Putamen (tissue), 1 donor: ENCODE measurements at places on chromosomes 3 and 15.

GRCh38 chr3:15601399-15602145 is at the start of the genes BTD and HACL1:
Gene BTD (plus strand): TSS chr3:15601745. CDS start chr3:15635440, 33,695 bp downstream.
Gene HACL1 (minus strand): TSS chr3:15601569. CDS start chr3:15601463, 106 bp downstream.
- peak; percentile 99 for DNase-seq

DNA sequence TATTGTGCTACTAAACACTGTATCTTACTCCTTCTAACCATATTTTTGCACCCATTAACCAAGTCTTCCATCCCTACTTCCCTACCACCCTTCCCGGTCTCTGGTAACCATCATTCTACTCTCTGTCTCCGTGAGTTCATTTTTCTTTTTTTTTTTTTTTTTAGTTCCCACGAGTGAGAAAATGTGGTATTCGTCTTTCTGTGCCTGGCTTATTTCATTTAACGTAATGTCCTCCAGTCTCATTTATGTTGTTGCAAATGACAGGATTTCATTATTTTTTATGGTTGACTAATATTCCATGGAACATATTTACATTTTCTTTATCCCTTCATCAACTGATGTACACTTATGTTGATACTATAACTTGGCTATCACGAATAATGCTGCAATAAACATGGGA is 31.7 kb downstream of the TJP1 start:
- DNase-seq = no peak

- no peak for DNase-seq
These were observed 37.5 kb downstream of the CHAC1 start for GRCh38 chr15:40990789-40991188.

DNA sequence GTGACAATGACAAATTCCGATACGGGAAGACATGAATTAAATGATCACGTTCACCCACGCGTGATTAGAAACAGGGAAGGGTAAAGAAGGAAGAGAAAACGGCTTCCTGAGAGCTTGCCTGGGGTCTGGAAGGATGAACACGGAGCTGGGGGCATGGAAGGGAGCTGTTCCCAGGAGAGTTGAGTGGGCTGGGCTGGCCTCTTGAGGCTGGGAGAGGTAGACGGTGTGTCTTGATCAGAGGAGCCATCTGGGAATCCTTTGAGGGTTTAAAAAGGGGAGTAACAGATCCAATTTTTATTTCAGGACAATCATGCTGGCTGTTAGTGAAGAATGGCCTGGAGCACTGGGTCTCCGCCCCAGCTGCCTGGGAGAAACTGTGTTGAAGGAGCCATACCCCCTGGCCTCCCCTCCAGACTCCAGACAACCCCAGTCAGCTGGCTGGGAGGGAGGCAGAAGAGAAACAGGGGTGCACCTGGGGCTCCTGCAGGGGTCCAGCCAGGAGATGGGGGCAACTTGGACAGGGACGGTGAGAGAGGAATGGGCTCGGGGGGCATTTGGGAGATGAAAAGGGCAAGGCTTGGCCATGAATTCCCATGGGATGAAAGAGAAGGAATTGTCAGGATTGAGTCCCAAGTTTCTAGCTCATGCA is 53.6 kb upstream of the CGNL1 start:
- DNase-seq = no peak

GRCh38 chr3:17055374-17056276 is 170.9 kb downstream of the PLCL2 start:
- DNase-seq = no peak
